ENCODE measurements at places on chromosomes 7 and 10.

GRCh38 chr7:41114131-41114530 lies 588.8 kb downstream of the INHBA start:
- DNase-seq, result no peak

DNA sequence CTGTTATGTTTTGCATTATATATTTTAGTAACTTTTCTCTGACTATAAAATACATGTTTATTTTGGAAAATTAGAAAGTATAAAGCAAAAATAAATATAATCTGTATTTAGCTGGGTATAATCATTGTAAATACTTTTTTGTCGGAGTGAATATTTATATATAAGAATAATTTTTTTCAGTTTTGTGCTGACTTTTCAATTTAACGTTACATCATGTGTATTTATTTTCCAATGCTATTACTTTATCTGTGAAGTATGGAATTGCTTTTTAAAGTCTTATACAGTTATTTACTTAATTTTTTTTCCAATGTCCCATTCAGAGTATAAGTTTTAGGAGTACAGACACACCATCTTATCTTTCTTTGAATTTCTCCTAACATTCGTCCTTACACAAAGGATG lies 15.2 kb downstream of the AP3M1 start:
- no peak for DNase-seq

DNA sequence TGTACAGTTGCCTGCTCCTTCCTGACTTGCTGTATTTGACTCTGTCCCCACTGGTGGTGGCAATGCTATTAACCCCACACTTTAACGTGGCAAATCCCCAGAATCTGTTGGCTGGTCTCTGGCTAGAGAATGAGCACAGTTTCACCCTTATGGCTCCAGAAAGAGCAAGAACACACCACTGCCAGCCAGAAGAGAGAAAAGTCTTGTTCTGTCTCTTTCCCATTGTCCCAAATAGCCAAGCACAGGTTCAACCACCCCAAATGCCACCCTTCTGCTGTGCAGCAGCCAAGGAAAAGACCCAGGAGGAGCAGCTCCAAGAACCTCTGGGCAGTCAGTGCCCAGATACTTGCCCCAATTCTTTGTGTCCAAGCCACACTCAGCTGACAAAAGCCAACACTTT lies 11.3 kb downstream of the SLC16A9 start:
- DNase-seq, result no peak

DNA sequence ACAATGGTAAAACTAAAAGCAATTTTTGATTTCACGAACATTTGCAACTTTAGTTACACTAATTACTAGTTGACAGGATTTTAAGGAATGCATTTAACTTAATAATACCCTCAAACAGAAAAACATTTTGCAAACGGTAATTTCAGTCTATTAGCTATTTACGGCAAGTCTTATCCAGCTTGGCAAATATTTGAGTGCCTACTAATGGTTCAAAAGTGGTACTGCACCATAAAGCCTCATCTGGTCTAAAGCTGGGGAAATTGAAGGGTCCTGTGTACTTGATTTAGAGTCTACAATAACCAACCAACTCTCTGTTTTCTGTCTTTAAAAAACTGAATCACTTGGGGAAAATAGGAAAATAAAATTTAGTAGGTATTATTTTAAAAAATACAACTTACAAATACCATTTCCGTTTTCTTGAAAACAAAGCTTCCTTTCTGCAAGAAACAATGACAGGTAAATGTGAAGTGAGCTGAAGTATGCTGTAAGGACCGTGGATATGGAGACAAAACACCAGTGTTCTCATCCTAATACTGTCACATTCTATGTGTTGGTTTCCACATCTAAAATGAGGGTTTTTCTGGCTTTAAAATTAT lies 142.3 kb downstream of the VPS50 start:
- peak; percentile 17 for DNase-seq

GRCh38 chr7:46660402-46660980 lies 739.4 kb upstream of the IGFBP3 start:
- no peak for DNase-seq

DNA sequence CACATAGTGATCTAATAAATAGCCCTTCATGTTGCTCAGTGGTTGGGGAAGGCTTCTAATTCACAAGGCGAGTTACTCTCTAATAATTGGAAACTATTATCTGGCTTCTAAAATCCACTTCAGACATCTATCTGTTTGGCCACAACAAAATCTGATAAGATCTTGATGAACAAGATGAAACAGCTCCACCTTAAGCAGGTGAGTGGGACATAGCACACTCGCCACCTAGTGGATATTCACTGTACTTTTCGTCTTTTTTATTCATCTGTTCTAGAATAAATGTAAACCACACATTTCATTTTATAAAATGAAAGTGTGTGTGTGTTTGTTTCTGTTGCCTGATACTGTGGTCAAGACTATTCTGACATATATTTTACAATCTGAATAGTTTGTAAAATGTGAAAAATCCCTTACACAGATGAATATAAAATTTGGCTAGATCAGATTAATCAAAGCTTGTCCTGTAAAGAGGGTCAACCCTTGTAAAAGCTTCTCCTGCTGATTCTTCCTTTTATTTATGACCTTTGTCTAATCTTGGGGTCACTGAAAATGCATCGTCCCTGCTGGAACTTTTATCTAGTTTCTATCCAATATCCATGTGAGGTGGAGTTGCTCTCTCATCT lies 26.5 kb upstream of the CNTNAP2 start:
- peak; percentile 58 for DNase-seq

GRCh38 chr7:75889223-75889825 lies 10.5 kb downstream of the RHBDD2 start:
- no peak for DNase-seq

DNA sequence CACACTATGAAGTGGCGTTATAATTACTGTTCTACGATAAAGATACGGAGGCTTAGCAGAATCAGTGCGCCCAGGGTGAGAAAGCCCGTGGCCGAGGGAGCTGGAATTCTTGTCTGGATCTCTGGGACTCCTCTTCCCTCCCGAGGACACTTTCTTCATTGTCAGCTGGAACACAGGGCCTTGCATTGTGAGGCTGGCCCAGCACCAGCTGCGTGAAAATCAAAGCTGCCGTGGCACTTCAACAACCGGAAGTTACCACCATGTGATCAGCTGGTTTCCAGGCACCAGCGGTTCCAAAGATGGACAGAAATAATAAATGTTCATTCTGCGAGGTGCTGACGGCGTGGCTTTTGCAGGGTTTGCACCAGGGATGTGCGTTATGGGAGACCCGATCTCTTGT lies 234.0 kb upstream of the PITRM1 start:
- DNase-seq, result no peak

DNA sequence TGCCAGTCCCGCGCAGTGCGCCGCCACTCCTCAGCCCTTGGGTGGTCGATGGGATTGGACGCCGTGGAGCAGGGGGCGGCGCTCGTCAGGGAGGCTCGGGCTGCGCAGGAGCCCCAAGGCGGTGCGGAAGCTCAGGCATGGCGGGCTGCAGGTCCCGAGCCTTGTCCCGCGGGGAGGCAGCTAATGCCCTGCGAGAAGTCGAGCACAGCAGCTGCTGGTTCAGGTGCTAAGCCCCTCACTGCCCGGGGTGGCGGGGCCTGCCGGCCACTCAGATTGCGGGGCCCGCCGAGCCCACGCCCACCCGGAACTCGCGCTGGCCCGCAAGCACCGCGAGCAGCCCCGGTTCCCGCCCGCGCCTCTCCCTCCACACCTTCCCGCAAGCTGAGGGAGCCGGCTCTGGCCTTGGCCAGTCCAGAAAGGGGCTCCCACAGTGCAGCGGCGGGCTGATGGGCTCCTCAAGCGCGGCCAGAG lies 14.4 kb upstream of the WASL start:
- no peak for DNase-seq

DNA sequence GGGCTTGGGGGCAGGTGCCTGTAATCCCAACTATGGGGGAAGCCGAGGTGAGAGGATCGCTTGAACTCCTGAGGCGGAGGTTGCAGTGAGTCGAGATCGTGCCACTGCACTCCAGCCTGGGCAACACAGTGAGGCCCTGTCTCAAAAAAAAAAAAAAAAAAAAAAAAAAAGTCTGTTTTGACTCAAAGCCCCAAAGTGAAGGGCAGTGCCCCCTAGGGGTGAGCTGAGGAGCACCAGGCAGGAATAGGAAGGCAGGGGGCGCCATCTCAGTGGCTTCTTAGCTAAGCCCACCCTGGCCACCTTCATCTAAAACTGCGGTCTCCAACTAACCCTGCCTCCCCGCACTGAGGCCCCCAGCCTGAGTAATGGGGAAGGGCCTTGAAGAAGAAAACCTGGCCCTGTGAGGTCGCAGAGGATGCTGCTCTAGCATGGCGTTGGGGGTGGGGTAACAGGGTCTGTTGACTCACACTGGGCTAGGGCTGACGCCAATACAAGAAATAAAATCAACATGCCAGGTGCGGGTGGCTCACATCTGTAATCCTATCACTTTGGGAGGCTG lies 9.8 kb downstream of the PODXL start:
- no peak for DNase-seq

GRCh38 chr7:151243408-151244195 lies 4.9 kb downstream of the SMARCD3 start:
- DNase-seq, result peak; percentile 88

DNA sequence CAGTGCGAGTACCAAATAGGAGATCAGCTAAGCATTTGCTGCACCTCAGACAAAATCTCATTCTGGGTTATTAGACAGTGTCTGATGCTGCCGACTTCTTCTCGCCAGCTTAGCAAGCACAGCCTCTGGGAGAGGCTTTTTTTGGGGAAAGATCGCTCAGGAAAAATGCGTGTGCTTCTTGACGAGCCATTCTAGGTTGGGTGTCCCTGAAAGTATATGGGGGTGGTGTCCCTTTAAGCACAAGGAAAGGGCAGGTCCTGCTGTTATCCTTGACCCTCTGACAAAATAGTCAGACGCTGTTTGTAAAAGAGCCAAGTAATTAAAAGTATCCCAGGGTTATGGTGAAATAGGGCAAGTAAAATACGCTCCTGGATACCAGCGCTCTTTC lies 540.1 kb upstream of the FZD8 start:
- peak; percentile 30 for DNase-seq

GRCh38 chr10:115503546-115503945 lies 410.4 kb downstream of the ATRNL1 start:
- DNase-seq, result no peak
